MG63 (cell line): ENCODE measurements at places on chromosomes 2 and 18.

- DNase-seq = no peak
These were observed 32.5 kb downstream of the PTPN18 start for GRCh38 chr2:130388221-130388907.

- no peak for DNase-seq
These were observed 33.9 kb downstream of the ARHGAP25 start for GRCh38 chr2:68768461-68768860.

DNA sequence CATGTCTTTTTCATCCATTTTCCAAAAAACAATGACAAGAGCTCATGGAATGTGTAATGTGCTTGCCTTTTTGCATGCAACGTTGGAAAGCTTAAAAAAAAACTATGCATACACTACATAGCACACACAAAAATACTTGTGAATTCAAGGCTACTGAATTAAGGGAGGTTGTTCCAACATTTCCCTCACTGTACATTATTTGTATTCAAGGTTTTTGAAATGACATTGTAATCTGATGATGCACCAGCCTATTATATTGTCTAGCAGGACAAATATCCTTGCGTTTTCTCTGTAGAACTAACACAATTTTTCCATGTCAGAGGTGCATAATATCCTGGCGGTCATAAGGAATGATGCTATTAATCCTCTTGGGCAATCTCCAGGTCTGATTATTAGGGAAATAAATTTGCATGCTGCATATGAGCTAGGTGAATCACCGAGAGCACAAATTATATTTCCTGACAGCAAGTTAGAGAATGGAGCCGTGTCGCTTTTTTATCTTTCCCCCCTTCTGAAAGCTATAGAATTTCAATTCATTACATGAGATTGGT, 836.9 kb upstream of the FANCL start:
- no peak for DNase-seq

- no peak for DNase-seq
These were observed 218.2 kb downstream of the SNTG2 start for GRCh38 chr2:1168846-1169245.

- peak; percentile 67 for DNase-seq
These were observed 14.3 kb downstream of the DSG2 start for GRCh38 chr18:31512203-31512764.
